ENCODE measurements at places on chromosomes 6 and 20.
A peak's percentile ranks its signal among the peaks of the same experiment; 100 is the strongest.

DNA sequence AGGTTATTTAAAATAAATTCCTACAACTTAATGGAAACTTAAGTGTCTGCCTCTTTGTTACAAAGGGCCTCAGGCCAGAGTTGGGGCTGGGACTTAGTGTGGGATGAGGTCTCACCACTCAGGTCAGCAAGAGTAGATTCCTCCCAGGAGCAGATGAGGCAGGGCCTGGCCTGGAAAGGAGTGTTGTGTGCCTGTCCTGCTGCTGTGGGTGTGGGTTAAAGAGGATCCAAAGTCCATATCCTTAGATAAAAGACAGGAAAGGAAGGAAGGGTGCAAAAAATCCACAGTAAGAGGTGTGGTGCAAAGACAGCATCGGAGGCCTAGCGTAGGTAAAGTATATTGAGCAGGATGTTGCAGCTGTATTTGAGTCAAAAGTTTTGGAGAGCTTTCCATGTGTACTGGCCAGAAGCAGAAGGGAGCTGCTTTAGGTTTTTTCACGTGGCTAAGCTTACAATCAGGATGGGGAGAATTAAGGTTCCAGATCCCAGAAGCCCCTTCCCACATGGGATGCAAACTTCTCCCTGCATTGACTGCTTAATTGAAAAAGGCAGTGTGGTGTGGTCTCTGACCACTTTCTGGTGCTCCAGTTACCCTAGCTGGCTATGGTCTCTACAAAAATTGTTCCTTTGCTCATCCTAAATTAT is 12.8 kb upstream of the PLCG1 start:
- DNase-seq = no peak

DNA sequence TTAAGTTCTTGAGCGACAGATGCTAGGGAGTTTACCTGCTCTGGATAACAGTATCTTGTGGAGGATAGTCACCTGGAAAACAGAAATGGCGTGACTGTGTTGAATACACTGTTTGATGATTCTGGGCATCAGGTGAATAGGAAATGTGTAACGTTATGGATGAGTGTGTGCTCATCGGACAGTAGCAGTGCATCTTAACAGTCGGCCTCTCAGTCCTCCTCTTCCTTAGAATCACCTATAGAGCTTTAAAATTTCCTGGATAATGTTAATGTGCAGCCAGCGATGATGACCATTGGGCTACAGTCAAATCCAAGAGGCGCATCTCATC is 217.7 kb downstream of the OR2B2 start:
- DNase-seq = no peak

- no peak for DNase-seq
These were observed 10.0 kb upstream of the ANKRD60 start for GRCh38 chr20:58238490-58238889.

DNA sequence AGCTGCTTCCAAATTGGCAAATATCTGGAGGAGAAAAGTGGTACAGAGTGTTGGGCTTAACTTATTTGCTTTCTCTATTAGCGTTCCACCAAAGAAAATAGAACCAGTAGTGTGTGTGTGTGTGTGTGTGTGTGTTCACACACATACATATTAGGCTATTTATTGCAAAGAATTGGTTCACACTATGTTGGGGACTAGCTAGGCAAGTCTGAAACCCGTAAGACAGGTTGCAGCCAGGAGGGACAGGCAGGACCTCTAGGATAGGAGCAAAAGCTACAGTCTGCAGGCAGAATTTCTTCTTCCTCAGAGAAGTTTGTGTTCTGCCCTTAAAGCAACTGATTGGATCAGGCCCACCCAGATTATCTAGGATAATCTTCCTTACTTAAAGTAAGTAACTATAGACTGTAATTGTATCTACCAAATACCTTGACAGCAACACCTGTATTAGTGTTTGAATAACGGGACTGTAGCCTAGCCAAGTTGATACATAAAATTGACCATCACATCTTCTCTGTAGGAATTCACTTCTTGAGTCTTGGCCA is 12.8 kb downstream of the KCTD20 start:
- no peak for DNase-seq

DNA sequence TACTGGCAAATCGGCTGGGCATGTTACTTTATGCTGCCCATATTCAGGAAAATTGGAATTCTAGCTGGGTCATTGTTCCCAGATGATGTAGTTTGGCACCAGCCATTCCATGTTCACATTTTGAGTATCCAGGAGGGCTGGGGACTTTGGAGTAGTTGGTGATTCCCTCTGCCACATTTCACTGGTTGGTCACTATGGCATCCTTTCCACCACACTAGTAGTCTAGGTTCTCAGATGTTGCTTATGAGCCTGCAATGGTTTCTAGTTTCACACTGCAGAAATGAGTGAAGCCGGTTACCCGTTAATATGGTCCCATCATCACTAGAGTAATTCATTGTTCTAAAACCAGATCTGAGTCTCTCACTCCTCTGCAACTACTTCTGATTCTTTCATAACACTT is 4.6 kb downstream of the PTPN1 start:
- DNase-seq = no peak

GRCh38 chr6:150620244-150620643 is 20.6 kb downstream of the PLEKHG1 start:
- no peak for DNase-seq

- DNase-seq = no peak
These were observed 16.3 kb downstream of the COL21A1 start for GRCh38 chr6:56230976-56231566.

- peak; percentile 55 for DNase-seq
These were observed 9.4 kb downstream of the RAB5IF start for GRCh38 chr20:36614781-36615557.

DNA sequence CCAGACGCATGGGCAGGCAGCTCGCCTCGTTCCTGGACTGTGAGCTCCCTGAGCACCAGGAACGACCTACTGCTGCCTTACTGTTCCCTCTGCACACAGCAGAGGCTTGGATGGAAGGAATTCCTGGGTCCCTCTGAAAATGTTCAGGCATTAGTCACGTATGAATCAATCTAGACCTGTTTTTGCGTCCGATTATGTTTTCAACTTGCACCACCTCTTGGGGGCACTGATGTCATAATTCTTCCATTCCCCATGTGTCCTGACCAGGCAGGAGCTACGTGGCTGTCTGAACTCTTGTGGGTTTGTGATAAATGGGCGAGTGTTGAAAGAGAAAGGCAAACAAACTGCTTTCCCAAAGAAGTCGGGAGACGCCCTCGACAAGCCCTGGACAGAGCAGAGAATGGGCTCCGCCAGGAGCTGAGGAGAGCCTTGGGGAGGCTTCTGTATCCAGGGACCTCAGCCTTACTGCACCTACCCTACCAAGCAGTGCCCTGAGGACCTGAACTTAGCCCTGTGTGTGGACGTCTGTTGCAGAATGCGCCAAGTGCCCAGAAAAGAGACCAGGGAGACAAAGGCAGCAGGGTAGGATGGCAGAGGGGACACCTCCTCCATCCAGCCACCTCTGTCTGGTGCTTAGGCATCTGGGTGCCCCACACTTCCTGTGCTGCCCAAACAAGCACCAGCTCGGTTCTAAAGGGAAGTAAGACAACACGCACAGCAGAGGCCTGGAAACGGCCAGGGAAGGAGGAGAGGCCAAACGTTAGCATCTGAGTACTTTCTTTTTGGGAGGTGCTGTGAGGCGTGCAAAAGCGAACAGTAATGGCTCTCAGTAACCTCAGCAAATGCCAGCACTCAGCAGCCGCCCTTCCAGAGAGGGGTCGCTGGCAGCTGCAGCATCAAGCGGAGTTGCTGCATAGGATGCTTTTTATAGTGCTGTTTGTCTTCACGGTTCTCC is 124.2 kb downstream of the LY86 start:
- peak; percentile 57 for DNase-seq

DNA sequence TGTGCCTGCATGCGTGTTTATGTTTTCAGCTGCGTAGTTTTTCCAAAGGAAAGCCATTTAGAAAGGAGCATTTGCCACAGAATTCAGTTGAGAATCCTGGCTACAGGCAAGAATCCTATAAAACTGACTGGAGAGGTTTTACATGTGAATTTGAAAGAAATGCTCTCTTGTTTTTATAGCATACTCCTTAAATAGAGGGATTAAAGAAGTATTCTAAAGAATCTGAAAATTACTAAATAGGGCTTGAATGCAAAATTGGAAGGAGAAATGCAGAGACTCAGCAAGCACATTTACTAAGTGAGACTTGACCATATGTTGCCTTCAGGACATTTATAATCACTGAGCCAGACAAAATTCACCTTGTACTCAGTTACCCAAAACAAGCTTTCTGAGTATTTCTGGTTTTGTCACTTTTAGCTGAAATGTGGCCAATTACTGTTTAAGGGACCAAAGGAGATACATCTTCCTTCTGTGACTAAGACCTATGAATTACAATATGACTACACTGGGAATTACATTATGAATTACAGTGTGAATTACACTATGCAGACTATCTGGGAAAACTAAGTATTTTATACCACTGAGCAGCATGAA is 107.4 kb upstream of the ASCC3 start:
- DNase-seq = no peak

DNA sequence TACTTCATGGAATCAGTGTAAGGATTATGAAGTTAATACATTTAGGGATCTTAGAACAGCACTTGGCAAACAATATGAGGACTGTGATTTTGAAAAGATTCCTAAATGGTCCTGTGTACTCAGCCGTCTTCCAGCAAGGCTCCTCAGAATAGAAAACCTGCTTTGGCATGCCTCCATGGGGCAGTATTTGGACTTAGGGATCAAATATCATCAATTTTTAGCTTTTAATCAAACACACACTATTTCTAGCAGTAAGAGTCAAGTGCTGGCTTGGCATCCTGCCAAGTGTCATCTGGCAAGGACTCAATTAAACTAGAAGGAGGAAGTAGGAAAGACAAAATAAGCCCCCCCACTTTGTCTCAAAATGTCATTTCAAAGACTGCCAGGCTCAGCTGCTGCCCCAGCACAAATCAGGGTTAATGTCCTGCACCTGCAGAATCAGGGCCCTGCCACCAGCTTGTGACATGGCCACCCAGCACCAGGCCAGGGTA is 40.8 kb downstream of the IYD start:
- no peak for DNase-seq

DNA sequence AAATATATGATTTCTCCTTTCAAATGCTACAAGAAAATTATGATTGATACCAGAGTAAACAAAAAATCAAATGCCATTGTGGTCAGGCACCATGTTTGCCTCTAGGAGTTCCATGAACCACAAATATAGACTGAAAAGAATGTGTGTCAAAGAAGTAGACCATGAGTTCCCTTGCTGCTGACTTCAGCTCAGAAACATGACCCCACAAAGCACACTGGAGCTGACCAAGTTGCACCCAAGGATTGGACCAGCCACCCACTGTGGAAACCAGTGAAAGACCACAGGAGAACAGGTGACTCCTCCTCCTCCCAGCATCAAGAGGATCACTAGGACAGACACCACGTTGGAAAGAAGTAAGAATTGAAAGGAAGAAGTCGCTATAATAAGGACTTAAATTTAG is 90.8 kb upstream of the TENT5A start:
- no peak for DNase-seq

- no peak for DNase-seq
These were observed 25.3 kb upstream of the TTPAL start for GRCh38 chr20:44450281-44450889.

GRCh38 chr20:63652192-63652980 is 838 bp downstream of the STMN3 start:
- no peak for DNase-seq

DNA sequence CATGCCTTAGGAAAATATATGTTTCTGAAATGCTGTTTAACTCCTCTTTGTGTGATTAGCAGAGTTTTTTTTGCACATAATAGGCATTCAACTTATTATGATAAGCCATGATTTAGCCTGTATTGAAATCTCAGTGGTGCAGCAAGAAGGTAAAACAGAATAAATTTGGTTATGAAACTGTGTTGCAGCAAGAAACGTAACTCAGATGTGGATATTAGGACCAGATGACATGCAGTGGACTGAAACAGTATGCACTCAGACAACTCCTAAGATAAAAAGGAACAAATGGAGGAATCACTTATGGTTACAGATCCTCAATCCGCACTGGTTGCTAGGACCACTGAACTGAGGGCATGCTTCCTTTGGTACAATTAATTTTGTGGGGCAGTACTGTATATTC is 254.2 kb upstream of the HSF2 start:
- no peak for DNase-seq

DNA sequence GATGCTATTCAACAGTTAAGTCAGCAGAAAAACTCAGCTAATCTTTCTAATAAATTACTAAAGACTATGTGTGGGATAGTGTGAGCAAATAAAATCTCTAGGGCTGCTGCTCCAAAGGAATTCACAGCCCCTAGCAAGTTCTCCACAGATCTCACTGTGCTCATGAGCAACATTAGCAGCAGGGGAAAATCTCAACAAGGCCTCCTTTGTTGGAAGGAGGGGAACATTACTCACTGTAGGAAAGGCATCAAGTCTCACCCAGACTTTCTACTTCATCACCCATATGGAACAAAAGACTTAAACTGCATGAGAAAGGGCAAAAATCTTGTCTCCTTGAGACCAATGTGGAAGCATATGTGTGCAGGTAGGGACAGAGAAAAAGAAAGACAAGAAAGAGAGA is 726.4 kb upstream of the SLC35B3 start:
- peak; percentile 49 for DNase-seq

- no peak for DNase-seq
These were observed 9.6 kb downstream of the JARID2 start for GRCh38 chr6:15255481-15255880.

GRCh38 chr20:40087496-40087895 is 601.5 kb downstream of the MAFB start:
- no peak for DNase-seq

GRCh38 chr20:13401596-13401995 is 180.5 kb downstream of the ISM1 start:
- peak; percentile 55 for DNase-seq

DNA sequence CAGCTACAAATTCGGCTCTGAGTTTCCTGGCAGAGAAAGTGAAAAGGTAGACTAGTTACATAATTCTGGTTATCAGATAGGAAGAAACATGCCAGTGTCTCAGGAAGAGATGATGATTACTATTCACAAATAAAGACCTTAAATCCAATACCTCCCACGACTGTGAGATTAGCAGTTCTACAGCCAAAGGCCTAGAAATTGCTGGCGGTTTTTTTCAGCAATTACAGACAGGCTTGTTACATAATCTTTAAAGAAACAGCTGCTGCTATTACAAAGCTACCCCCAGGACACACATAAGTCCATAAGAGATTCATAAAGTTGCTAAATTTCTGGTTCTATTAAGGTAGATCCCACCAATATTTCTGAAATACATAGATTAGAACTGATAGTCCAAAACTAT is 40.2 kb downstream of the PIGU start:
- no peak for DNase-seq

GRCh38 chr20:32070690-32071213 is 18.7 kb downstream of the HCK start:
- DNase-seq = no peak

DNA sequence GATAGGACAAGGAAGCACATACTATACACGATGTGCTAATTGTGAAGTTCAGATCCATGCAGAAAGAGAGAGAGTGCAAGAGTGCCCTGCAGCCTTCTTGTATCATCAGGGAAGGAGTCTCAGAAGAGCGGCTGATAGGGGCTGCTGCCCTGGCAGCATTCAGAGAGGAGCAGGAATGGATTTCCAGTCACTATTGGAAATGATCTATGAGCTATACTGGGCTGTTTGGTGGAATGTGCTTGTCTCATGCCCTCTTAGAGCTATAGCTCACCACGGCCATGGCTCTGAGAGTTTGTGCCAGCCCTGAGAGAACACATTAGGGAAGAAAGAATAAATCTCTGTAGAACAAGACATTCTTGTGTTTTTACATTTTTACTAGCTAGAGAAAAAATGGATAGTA is 212.6 kb upstream of the RAB32 start:
- DNase-seq = no peak

GRCh38 chr6:33640361-33640760 is 19.2 kb downstream of the ITPR3 start:
- no peak for DNase-seq

- no peak for DNase-seq
These were observed 53.1 kb upstream of the EIF2S2 start for GRCh38 chr20:34165018-34165619.
